ENCODE measurements at places on chromosomes 16 and 17.

DNA sequence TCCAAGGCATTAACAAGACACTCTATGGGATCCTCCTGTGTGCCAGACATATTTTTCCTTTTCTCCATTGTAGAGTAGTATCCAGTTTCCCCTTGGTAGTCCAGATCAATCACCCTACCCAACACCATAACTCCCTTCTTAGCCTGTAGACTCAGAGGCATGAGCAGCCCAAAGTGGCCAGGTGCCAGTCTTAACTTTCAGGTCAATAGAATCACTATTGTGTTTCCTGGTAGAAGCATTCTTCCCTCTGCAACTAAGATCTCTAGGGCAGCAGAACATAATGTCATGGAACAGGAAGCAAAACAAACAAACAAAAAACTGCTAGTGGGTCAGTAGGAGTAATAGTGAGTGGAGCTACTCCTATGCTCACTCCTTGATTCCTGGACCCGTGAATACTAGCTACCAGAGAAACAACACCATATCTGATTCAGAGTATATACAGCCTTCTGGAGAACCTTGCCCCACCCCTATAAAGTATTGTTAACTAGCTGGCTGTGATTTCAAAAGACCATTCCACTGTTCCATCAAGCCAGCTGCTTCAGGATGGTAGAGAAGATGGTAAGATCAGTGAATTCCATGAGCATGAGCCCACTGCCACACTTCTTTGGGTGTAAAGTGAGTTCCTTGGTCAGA lies 11.2 kb upstream of the CLEC19A start:
- DNase-seq: no peak

DNA sequence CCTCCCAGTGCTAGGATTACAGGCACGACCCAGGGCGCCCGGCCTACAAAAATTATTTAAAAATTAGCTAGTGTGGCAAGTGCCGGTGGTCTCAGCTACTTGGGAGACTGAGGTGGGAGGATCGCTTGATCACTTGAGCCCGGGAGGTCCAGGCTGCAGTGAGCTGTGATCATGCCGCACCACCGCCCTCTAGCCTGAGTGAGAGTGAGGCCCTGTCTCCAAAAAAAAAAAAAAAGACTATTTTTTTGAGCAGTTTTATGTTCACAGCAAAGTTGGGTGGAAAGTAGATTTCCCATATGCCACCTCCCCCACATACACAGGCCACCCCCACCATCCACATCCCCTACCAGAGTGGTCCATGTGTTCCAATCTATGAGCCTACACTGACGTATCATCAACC lies 84.9 kb downstream of the MGAT5B start:
- no peak for DNase-seq

GRCh38 chr16:19704321-19705145 lies 13.5 kb downstream of the KNOP1 start:
- no peak for DNase-seq

- no peak for DNase-seq
These were observed 2.3 kb downstream of the GRB2 start for GRCh38 chr17:75403131-75403530.

Measured in NCI-H2081 treated with DMSO at 0.1 percent for 48 hours (cell line).